ENCODE measurements at places on chromosomes 7 and 10.
A peak's percentile ranks its signal among the peaks of the same experiment; 100 is the strongest.

GRCh38 chr7:91249506-91250233, 14.6 kb upstream of the FZD1 start:
- no peak for DNase-seq

- no peak for DNase-seq
These were observed 2.0 kb downstream of the SRI start for GRCh38 chr7:88217675-88218428.

DNA sequence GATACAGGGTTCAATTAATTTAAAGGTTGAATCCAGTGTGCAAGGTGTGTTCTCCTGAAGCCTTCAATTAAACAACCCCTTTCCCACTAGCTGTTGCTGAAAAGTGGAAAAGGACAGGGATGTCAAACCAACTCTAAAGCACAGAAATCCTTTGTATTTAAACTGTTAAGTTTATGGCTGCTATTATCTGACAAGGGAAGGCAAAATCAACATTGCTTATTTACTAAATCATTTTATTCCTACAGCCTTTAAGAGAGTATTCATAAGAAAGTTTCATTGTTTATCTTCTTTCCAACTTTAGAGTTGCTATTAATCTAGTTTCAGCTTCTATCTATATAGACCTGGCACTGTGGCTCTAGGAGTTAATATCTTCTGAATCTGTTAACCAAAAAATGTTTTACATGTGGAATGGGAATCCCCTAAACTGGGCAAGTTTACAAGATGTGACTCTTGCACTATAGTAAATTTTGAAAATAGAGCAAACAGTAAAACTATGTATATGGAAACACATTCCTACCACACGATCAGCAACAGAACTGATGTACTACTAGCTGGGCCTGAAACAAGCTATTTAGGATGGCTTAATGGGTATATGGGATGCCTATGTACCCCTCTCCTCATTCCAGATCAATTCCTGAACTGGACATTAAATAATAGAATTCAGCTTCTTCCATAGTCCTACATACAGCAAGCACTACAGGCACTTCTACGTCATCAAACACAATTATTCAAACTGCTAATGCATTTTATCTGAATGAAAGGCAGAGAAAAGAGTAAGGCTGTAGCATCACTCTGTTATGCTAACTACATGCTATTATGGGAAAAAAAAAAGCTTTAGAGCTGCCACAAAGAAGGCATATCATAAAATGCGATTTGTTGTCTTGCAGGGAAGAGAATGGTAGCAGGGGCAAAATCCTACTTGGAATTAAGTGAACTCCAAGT, 52.8 kb downstream of the CDK6 start:
- DNase-seq = no peak

DNA sequence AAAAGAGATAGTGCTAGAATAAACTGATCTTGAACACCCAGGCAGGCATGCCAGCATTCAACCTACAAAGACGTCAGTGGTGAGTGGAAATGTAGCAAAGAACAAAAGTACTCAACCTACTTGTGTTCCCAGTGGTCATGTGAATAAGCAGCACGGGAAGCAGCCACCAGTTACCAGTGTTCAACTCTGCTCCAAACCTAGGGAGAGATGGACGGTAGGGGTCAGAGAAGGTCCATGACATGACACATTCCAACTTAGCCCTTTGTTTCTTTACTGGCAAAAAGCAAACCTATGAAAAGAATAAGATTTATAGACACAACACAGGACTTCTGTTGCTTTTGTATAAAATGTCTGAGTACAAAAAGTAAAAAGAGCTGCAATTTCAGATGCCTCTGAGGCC, 511.4 kb downstream of the XPNPEP1 start:
- DNase-seq = no peak

DNA sequence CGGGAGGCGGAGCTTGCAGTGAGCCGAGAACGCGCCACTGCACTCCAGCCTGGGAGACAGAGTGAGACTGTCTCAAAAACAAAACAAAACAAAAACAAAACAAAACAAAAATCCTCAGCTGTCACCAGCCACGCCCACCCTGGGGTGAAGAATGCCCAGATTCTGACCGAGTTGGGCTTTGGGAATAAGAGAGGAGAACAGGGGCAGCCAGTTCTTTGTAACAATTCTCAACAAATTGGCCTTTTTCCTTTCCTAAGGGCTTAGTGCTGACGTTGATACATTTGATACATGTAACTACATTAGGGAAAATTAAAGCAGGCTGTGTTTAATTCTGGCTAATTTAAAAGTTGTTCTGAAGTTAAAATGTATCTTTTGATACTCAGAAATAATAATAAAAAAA, 121.0 kb downstream of the EPC1 start:
- DNase-seq = no peak

DNA sequence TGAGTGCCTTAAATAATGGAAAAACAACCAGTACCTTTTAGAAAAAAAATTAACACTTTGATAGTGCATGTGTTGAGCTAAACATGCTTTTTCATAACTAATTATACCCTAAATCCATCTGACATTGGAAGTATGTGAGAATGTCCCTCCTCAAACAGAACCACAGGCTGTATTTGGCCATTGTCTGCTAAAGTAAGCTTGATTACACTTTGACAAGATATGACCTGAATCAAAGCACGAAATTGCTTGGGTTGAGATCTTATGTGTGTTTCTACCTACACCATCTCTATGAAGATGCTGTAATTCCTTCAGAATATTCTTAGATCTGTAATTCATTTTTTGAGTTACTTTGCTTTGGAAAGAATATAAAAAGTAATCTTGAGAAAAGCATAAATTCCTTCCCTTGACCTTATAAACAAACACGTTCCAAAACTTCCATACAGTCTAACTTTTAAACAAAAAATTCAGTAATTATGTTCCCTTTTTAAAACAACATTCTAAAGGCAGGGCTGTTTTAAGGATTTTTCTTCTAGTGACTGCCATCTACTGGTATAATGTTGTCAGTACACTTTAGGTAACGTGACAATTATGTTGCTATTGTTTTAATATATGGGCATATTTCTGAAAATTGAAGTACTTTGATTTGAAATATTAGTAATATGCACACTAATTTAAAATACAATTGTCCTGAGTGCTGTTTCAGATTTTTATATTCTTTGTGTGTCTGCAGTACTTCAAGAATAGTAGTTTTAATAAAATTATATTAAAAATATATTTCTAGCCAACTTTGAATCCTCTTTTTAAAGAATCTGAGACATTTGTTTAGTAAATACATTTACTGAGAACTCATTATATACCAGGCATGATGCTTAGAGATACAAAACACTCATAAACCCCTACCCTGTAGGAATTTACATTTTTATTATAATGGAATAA, 20.9 kb downstream of the CD36 start:
- peak; percentile 12 for DNase-seq

- no peak for DNase-seq
These were observed 166.8 kb upstream of the HABP2 start for GRCh38 chr10:113386005-113386404.

GRCh38 chr7:115825456-115826115, 205.0 kb downstream of the TFEC start:
- no peak for DNase-seq

DNA sequence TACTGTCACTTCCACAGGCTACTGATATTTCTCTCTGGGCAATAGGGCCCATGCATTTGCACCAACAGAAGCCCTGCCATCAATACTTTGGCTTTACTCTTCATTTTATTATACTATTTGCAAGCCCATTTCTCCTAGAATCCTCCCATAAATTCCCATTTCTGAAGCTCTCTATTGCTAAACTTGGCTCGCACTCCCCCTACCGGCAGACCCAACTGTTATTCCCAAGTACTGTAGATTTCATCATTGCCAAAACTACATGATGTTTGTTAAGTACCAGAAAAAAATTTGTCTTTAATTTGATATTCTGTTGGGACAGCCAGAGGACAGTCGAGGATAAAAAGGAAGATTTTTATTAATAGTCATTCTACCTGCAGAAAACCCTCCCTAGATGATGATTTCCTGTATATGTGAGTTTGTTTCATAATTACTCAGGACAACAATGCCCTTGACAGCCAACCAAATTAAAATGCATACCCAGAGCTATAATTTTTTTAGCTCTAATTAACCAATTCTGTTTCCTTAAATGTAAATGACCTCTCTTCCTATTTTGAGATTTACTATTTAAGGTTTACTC, 298.6 kb downstream of the REEP3 start:
- peak; percentile 37 for DNase-seq

GRCh38 chr7:101378751-101379174, 16.1 kb downstream of the COL26A1 start:
- DNase-seq = no peak

GRCh38 chr7:82172881-82173280, 270.7 kb downstream of the CACNA2D1 start:
- DNase-seq = no peak

- no peak for DNase-seq
These were observed 5.2 kb downstream of the PEX1 start for GRCh38 chr7:92523110-92523509.

- peak; percentile 26 for DNase-seq
These were observed 1.3 kb downstream of the CYTH3 start for GRCh38 chr7:6271060-6271658.

- DNase-seq = no peak
These were observed 9.6 kb downstream of the ITGB1 start for GRCh38 chr10:32948451-32948850.

Measured in HEK293T (cell line).